Effector memory CD4-positive, alpha-beta T cell (primary cell): ENCODE measurements at places on chromosomes 1 and 21.

DNA sequence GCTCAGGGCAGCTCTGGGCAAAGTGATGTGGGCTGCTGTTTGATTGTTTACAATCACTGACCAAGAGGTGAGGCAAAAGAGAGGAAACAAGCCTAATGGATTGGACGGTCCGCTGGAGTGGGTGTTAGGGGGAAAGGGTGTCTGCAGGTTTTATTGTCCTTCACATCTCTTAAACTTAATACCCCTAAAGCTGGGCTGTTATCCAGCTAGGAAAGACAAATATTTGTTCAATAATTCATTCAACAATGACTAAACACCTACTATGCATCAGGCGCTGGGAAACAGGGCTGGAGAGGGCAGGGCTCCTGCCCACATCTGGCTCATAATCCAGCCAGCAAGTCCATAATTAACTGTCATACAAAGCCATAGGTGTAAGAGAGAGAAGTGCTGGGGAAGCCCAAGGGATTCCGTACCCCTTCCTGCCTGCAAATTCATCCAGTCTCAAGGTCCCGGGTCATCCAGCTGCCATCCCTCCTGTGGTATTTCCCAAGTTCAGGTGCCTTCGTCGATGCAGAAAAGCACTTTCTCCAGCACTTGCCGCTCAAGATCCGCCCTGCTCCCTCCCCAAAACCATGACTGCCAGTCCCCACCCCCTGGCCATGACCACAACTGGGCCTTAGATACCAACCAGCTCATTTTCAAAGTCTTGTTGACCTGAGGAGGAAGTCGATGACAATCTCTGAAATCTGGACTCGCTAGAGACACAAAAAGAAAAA lies 10.7 kb downstream of the TMEM63A start:
- no peak for DNase-seq

DNA sequence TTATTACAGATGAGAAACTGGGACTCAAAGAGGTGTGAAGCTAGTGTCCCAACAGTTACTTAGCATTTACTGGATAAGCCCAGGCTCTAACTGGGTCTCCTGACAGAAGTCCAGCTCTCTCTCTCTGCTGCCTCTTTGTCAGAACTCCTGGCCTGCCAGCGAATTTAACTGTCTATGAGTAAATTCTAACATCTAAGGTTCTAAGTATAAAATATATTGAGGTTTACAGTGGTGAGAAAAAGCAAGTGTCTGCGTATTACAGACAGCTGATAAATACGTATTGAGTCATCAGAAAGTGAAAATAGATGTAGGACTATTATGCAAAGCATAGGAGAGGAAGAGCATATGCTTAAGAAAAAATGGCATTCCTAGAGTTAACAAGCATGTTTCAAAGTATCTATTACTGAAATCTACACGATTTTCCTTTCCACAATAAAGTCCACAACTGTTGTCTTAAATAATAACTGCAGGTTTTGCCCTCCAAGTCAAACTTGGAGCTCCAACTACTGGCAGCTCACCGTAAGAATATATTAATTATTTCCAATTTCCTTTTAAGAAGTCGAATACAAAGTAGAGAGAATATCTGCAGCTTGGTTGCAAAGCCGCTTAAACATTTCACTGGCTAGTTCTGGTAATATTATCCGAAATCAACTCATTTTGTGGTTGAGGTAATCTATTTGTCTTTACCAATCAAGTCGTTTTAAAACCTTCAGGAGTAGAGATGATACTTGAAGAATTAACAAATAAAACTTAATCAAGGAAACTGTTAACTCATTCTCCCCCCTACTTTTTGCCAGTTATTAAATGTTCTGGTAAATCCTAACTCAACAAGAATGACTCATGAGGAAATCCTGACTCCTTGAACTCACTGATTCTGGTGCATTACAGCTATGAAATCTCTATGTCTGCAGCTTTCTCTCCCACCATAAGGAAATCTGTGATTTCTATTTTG lies 1.4 kb upstream of the RGS2 start:
- DNase-seq, result no peak

DNA sequence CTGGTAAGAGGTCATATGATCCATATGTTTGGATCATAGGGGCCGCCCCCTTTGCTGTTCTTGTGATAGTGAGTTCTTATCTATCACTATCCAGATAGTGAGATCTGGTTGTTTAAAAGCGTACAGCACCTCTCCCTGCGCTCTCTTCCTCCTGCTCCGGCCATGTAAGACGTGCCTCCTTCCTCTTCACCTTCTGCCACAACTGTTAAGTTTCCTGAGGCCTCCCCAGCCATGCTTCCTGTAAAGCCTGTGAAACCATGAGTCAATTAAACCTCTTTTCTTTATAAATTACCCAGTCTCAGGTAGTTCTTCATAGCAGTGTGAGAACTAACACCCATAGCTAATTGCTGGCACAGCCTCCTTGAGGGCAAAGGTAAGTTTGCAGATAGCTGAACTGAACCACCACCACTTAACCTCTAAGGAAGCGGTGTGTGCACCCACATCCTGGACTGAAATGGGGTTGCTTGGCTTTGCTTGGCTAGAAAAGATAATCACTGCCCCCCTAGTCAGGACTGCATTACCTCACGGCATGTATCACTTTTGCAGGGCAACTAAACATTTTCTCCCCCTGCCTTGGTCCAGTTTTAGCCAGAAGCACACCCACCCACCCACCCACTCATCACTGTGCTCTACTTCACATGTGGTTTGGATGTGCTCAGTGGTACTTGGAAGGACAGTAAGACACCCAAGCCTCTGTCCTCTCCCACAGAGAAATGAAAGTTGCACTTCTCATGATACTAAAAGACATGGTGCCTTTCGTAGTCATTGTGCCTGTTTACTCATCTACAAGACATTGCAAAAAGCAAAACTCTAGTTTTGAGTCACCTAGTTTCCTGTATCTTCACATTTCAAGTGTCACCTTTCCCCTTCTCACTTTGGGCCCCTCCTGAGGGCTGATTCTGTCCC lies 23.1 kb upstream of the PTAFR start:
- peak; percentile 48 for DNase-seq

DNA sequence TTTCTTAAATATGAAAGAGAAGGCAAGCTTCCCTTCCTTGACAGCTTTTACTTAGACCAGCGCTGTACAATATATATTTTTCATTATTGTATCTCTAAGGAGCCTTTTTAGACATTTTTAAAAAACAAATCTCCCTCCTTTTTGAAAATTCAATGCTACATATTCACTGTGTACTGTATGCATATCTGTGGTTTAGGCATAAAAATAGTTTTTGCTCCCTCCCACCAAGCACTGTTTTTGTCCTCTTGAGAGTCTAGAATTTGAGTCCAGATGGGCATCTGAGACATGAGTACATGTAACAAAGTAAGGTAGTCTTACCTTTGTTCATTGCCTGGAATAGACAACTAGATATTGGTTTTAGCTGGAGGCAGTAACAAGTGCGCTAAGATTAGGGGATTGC lies 488.5 kb upstream of the RUNX1 start:
- DNase-seq, result no peak

GRCh38 chr1:151721788-151722510 lies 627 bp downstream of the RIIAD1 start:
- DNase-seq, result no peak

DNA sequence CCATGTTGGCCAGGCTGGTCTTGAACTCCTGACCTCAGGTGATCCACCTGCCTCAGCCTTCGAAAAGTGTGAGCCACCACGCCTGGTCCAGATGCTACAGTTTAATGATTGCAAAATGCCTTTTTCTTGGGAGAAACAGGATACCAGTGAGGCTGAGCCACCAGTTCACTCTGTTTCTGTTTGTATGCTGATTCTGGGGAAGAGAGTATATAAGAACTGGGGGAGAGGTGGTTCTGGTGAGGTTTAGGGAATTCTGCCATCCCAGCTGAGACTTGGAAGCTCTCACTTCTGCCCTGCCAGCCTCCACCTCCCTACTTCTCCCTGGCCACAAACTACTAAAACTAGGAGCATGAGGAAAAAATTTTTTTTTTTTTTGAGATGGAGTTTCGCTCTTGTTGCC lies 8.1 kb upstream of the PMF1 start:
- DNase-seq, result no peak

DNA sequence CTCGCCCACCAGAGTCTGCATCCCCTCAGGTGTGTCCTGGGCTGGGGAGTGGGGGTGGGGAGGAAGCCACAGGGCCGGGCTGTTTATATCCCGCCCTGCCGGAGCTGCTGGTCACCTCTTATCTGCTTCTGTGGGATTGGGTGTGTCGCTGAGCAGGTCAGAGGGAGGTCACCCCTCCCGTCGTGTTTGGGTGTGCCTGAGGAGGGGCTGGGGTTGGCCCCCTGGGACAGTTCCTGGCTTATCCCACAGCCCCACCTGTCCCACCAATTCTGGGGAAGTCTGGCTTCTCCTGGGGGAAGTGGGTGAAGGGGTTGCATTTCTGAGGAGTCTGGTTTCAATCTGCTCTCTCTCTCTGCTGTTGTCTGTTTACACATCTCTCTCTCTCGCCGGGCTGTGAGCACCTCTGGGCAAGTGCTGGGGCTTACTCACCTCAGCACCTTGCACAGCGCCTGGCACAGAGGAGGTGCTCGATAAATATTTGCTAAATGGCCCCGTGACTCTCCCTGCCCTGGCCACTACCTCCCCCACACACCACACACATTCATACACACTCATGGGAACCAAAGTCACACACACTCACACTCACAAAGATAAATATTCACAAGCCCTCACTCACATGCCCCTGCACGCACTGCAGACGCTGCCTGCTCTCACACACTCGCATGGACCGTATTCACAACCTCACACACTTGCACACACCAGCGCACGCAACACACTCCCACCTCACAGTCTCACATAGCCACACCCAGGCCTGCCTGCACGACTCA lies 8.3 kb downstream of the ELF3 start:
- DNase-seq, result no peak

- DNase-seq, result no peak
Observed at GRCh38 chr1:171037626-171038025, 53.1 kb upstream of the FMO3 start.

DNA sequence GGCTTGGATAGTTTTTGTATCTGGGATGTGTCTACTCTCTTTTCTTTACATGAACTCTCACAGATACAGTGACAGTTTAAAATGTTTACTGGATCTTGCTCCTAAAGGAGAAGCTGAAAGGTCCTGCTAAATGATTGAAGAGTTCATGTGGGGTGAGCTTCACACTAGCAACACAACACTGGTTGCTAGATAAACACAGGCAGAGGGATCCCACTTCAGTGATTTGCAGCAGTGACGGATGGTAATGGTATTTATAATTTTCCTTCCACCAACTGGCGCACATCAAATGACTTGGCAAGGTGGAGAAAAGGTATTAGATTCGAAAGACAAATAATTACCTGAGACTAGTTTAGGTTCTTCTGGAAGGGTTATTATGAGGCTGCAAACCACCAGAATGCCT lies 270.2 kb downstream of the TBX15 start:
- no peak for DNase-seq

DNA sequence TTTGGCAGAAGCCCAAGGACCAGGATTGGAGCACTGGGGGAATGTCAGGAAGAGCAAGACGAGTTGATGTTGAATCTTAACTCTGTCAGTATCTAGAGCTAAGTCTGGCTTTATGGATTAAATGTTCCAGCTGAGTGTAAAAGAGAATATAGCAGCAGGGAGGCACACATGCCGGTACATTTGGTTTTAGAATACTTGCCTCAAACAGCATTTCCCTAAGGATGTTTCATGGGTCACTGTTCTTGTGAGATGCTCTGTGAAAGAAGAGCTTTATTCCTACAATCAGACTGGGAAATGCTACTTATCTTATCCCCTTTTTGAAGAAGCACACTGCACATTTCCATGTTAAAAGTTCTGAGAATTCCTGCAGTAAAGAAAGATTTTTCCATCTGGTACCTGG lies 440.3 kb upstream of the B3GALT2 start:
- no peak for DNase-seq

DNA sequence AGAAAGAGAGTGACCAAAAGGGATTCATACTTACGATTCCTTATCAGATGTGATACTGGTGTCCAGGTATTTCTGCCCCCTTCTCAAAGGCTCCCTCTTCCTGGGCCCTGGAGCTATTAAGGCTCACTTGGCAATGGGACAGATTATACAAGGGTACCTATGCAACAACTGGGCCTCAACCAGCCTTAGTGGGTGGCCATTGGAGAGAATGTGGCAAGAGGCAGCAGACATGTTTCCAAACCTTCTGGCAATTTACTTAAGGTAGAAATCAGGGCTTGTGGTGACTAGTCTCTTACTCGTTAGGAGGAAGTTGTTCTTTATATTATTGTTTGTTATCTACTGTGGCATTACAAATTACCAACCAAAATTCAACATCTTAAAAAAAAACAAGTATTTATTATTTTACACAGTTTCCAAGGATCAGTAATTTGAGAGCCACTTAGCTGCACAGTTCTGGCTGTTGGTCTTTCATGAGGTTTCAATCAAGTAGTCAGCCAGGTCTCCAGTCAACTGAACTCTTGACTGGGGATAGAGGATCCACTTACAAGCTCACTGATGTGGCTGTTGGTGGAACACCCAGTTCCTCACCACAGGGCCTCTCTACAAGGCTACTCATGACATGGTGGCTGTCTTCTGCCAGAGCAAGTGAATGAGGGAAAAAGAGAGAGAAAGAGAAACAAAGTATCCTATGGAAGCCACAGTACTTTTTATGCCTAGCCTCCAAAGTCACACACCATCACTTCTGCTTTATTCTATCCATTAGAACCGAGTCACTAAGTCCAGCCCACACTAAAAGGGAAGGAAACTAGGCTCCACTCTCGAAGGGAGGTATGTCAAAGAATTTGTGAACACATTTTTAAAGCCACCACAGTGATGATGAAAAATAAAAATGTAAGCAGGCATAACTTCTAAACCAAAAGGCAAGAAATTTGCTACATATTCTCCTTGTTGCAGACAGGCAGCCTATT lies 10.7 kb downstream of the ZNF648 start:
- no peak for DNase-seq

DNA sequence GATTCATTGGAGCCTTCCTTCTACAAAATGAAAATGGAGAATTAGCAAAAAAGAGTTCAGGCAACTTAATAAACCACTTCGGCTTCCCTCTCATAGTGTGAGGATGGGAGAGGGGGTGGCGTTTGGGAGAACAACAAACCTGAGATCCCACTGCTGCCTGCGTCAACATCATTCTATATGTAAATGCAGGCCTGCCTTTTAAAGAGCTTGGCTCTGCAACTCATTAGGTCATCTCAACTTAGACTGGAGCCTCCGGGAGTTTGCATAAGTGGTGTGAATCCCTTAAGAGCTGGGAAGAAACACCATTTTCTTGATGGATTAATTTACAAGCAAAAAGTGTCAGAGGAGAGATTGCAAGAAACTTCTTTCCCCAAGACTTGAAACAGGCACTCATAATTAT lies 127.6 kb upstream of the DAB1 start:
- DNase-seq, result no peak

- DNase-seq, result no peak
Observed at GRCh38 chr1:2985067-2985561, 36.2 kb upstream of the ACTRT2 start.

DNA sequence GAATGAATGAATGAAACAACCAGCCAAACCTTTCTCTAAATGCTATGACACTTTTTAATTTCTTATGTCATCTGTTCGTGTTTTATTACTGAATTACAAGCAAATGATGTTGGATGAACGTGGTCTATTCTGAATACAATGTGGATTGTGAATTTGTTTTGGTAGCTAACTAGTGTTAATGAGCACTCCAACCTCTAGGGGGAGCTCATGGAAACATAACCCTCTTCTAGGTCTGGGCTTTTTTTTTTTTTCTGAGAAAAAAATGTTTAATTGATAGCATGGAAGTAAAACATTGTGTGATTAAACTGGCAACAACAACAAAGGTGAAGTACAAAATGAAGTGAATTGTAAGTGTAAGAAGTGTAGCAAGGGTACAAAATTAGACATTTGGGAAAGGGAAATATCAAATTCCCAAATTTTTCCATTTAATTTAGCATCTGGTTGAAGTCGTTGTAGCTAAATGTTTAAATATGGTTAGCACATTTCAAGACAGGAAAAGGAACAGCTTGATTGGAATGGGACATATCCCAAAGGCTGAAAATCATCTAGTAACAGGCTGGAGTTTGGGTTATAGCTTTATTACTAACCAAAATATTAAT lies 42.6 kb upstream of the PTGS2 start:
- DNase-seq, result no peak
